Stimulated activated CD8-positive, alpha-beta memory T cell treated with anti-CD3 and anti-CD28 coated beads, Interleukin-15, amount 100 ng/mL, for 24 hours (primary cell): ENCODE measurements at places on chromosomes 1 and 21.

- no peak for DNase-seq
Observed at GRCh38 chr1:15799004-15799867, 8.2 kb downstream of the UQCRHL start.

DNA sequence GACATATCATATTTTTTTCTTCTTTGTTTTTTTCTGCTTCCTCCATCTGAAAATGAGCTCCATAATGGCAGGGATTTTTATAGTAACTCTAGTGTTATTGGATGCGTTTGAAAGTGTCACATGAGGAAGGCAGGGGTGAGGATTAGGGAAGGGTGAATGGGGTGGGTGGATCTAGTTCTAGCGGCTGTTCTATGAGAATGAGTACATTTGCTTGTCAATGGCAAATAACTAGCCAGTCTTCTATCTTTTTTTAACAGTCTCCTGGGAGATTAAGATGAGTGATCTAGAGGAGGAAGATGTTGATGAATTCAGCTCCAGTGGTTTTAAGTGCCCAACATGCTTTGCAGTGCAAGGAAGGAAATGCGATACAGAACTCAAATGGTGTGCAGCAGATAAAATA lies 5.8 kb downstream of the OR14I1 start:
- no peak for DNase-seq

DNA sequence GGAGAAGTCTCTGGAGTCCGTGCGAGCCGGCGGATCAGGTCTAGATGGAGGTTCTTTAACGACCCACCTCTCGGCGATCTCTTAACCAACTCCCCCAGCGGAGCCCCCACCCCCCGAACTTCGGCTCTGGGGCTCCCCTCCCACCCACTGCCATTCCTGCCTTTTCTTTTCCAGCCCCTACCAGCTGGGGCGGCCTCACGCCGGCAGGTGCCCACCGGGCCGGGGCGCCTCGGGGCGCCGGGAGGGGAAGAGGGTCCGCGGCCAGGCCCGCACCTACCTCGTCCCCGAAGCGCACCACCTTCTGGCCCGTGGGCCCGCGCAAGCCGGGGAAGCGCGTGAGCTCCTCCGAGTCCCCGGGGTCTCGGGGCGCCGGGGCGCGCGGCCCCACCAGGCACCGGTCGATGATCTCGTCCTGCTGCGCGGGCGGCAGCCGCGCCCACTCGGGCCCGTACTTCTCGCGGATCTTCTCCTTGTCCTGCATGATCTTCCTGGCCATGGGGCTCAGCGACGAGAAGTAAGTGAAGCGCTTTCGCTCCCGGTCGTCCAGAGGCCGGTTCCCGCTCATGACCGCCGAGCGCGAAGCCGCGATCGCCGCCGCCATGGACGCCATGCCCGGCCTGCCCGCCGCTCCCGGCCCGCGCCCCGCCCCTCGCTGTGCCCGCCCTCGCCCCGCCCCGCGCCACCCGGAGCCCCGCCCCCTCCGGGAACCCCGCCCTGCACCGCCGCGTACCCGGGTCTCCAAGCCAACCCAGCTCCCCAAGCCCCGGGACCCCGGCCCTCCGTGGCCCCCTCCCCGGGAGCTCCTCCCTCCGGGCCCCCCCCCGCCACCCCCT lies at the start of gene C1orf198:
Gene C1orf198, minus strand, starts transcription at position 619 of the 833 bp plus-strand sequence. Its CDS starts 9 bp downstream, at position 610.
- peak; percentile 55 for DNase-seq

- no peak for DNase-seq
Observed at GRCh38 chr1:234528074-234528865, 49.3 kb upstream of the TARBP1 start.

GRCh38 chr1:199167460-199167859 lies 528.6 kb downstream of the PTPRC start:
- DNase-seq = no peak

DNA sequence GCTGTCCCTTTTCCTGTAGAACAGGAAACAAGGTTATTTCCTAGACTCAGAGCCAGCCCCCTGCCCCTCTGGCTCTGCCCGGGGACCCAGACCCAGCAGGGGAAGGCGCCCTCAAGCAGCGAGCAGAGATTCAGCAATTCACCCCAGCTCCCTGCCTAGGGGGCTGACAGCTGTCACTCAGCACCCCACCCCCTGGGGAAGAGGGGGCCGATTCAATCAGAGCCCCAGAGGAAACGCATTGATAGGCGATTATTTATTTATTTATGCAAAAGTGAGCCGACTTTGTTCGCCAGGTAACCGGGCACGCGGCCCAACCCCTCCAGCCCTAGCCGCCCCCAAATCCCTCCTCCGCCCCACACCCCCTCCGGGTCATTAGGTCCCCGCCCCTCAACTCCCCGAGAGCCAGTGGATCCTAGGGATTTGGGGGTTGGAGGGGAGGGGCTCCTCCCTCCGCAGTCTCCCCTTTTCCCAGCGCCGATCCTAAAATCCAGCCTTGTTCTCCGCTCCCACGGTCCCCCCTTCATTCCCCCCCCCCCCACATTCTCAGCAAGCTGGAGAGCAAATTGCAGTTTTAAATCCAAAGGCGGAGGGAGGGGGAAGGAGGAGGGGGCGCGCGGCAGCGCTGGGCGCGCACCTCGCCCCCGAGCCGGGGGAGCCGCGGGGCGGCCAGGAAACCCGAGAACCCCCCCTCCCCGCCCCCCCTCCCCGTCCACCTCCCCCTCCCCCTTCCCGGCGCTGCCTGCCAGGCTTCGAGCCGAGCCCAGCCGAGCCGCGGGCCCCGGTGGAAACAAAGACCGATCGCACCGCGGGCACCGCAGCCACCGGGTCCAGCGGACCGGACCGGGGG lies 1.3 kb downstream of the AHDC1 start:
- DNase-seq = no peak

DNA sequence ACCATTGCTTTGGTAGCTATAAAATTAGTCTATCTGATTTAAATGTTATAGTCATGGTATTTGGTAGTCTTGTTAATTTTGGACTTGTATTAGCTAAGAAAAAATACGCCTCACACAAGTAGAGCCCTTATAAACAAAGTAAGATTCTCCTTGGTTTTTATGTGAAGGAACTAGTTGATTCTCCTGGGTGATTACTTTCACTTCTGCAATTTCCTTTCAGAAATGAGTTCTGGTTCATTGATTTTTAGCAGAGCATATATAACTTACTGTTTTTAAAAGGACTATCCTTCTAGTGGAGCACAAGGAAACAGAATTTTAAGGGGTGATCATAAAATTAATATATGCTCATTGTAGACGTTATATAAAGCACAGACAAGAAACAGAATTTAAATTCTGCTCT lies 120.1 kb downstream of the BACH1 start:
- no peak for DNase-seq

- DNase-seq = no peak
Observed at GRCh38 chr21:35346697-35347096, 297.6 kb upstream of the RUNX1 start.

DNA sequence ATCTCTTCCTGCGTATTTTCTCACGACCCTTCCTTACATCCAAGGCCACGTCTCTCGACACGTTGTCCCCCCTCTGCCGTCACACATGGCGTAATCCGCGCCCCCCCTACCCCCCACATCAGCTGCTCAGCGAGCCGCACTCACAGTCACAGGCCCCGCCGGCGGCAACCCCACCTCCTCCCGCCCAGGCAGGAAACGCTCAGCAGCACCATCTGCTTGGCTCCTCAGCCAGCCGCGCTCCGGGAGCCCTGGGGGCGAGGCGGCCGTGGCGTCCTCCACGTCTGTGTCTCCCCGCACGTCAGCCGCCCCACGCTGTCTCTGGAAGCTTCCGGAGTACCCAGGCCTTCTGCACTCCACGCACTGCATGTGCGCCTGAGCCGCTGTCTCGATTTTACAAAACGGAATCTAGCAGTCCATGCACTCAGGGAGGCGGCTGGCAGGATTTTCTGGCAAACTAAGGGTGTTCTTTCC lies 64.6 kb downstream of the SIK1 start:
- peak; percentile 31 for DNase-seq

GRCh38 chr1:58900396-58900795 lies 116.5 kb upstream of the JUN start:
- DNase-seq = no peak

- no peak for DNase-seq
Observed at GRCh38 chr1:177185209-177185608, 14.5 kb downstream of the BRINP2 start.

DNA sequence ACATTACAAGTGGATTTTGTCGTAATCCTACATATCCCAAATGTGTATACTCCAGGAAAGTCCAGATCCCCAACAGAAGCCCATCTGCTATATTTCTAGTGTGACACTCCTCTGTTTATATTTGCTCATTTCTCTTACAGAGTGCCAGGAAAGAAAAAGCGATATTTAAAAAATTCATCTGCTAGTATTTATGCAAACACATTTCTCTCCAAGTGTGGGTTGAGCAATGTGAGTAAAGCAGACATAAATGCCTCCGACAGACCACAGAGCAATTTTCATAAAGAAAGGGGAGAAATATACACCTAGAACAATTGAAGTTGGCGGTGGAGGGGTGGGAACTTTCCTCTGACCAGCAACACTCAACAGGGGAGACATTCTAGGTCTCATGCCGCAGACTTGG lies 22.2 kb upstream of the RAP1A start:
- DNase-seq = no peak

DNA sequence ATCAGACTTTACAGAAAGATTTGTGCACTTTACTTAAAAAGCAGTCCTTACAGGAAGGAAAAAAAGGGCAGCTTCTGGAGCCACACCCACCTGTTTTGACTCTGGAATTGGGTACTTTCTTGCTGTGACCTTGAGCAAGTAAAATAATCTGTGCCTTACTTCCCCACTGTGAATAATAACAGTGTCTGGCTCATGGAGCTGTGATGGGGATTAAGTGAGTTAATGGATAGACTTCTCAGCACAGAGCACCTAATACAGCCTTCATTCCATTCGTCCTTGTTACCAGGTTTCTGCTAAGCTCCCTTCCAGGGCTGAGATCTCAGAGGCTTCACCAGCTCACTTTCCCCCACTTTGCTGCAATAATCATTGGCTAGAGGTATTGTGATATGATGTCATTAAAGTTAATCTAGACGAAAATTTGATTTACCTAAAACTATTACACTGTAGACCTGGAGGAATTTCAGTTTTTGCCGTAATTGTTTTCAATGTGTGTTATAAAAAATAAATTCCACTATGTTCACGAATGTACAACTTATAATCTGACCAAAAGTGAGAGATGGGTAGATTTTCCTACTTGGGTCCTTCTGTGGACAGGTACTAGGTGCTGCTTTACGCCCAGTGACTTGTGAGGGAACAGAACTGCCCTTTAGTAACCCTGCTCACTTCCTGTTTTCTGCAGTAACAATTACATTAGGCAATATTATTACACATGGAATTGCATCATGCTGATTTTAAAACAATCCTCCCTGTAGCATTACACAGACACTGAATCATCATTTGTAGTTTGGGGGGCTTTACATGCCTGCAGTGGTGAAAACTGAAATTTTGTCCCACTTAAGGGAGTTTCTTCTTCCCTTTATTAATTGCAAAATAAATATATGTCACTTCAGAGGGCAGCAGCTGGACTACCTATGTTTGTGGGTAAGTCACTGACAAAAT lies 19.7 kb upstream of the ABCG1 start:
- no peak for DNase-seq

- DNase-seq = no peak
Observed at GRCh38 chr21:39633770-39634181, 21.0 kb downstream of the B3GALT5 start.

- DNase-seq = no peak
Observed at GRCh38 chr1:201905234-201905890, 16.7 kb downstream of the SHISA4 start.

DNA sequence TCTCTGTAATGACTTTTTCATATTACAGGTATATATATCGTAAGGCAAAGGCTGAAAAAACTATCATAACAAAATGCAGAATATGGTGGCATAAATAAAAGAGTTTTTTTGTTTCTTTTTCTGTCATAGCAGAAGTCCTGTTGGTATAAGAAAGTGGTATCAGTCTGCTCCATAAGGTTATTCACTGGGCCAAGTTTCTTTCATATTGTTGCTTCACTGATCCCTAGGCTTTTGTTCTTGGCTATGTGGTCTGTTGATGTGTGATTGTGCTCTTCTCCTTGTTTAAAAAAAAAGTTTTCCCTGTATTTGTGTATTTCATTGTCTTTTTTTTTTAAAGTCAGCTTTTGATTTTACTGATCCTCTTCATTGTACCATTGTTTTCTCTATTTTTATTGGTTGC lies 26.0 kb downstream of the PTBP2 start:
- DNase-seq = no peak
